Epithelial cell of esophagus (primary cell): ENCODE measurements at places on chromosomes 2 and 18.

DNA sequence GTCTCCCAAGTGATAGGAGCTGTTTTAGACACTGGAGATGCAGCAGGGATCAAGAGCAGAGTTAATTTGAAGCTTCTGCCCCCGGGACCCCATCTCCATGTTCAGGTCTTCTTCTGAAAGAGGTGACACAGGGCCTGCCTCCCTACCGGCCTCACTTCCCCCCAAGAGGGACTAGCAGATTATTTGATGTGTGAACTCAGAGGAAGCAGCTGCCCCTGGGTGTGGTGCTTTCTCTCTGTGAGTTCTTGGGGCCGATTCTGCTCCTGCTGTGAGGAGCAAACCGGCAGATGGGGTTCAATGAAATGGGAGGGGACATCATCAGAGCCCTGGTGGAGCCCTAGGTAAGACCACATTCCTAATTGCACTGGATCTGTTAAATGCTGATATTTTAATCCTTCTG, 193.4 kb downstream of the FBXO15 start:
- no peak for DNase-seq

GRCh38 chr2:230602562-230603230, 109.9 kb upstream of the CAB39 start:
- DNase-seq, result no peak

- no peak for DNase-seq
Observed at GRCh38 chr2:46702537-46702936, 213.1 kb downstream of the MCFD2 start.

GRCh38 chr2:98923244-98923940, 12.6 kb downstream of the CRACDL start:
- no peak for DNase-seq

DNA sequence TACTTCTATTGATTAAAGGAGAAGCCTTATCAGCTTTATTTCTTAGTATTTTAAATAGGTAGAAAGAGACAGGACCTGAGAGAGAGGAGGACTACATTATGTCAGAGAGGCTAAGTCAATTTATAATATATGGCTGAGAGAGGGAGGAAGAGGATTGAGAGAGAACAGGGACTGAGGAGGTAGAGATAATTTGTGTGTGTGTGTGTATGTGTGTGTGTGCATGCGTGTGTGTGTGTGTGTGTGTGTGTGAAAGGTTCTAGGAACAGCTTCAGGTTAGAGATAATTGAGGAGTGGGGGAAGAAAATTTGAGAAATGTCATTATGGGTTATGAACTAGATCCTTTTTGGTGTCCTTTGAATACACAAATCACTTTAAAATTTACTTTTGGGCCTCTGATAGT, 15.2 kb downstream of the DOK1 start:
- DNase-seq, result no peak

GRCh38 chr2:204175552-204176271, 239.1 kb downstream of the ICOS start:
- peak; percentile 34 for DNase-seq

DNA sequence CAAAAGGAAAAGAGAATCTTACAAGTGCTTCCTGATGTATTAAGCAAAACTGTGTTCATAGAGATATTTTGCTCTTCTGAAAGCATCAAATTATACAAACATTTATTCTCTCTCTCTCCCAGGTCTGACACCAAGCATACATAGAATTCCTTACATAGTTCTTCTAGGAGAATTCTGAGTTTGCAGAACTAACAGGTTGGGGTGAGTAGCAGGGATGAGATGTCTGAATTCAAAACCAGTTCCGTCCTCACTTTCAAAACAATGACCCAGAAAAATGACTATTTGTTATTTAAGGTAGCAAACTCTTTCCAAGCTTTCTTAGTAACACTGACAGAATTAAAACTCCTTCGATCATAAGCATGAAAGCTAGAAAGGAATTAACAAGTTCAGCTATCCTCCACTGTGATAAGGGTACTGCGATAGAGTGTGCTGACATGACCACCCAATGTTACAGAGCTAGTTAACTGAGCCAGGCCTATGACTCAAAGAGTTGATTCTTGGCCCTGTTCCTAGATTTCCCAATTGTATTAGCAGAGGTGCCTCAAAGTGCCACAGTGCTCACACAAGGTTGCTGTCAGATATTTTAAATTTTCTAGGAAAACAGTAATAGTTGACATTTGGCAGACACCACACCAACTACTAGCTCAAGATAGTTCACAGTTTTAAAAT, 85.8 kb upstream of the SETBP1 start:
- DNase-seq, result peak; percentile 80

- no peak for DNase-seq
Observed at GRCh38 chr2:74383254-74383653, 3.1 kb upstream of the DCTN1 start.

DNA sequence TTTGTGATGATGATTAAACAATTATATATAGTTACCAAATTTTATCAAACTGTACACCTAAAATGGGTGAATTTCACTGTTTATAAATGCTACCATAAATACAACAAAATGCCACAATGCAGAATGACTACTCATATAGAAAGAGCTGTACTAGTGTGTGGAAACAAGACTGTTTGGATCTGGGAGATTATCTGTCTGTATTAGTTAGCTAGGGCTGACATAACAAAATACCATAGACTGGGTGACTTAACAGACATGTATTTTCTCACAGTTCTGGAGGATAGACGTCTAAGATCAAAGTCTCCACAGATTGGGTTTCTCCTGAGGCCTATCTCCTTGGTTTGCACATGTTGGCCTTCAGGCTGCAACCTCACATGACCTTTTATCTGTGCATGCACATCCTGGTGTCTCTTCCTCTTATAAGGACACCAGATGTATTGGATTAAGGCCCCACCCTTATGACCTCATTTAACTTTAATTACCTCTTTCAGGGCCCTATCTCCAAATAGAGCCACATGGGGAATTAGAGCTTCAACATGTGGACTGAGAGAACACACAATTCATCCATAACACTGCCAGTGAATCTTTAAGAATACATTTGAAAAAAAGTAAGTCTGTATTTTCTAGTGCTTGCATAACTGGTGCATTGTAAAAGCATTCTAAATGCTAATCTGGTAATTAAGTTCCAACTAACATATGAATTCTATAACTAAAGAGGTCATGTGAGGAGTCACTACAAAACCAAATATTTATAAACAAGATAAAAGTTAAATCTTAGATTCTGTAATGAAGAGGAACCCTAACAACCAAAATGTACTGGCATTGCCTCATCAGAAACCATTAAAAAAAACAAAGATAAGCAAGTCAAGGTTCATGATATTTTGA, 699.6 kb downstream of the NYAP2 start:
- DNase-seq, result no peak

DNA sequence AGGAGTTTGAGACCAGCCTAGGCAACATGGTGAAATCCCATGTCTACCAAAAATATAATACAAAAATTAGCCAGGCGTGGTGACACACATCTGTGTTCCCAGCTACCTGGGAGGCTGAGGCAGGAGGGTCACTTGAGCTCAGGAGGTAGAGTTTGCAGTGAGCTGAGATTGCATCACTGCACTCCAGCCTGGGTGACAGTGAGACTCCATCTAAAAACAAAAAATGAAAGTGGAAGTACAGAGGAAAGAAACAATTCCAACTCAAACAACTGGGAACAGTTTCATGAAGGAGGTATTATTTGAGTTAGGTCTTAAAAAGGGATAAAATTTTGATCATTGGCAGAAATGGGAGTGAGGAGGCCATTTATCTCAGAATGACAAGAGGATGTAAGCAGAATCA, 6.3 kb upstream of the RAB1A start:
- no peak for DNase-seq

DNA sequence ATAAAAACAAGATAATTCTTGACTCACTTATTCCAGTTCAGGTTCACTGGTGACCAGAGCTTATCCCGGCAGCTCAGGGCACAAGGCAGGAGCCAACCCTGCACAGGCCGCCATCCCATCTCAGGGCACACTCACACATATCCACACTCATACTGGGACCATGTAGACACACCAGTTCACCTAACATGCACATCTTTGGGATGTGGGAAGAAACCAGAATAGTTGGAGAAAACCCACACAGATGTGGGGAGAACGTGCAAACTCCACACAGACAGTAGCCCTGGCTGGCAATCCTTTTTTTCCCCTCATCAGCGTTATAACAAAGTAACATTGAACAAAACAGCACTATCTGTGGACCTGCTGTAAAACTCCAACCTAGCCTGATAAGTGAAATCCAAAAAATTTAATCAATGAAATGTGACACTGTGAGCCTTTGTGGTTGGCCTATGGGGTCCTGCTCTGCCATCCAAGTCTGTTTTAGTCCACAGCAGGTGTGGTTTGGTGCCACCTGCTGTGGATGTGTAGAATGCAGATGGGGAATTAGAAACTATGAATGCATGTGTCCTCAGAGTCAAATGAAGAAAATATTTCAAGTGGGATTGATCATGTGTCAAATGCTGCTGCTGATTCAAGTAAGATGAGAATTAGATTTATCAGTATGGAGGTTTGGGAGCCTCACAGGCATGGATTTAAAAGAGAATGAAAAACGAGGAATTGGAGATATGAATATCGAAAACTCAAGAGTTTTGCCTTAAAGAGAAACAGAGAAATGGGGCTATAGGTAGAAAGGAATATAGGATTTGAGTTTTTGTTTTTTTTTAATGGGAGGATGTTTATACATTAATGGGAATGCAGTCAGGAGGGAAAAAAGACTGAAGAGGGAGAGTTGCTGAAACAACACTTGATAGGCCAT, 47.0 kb downstream of the UGP2 start:
- DNase-seq, result peak; percentile 53

- DNase-seq, result peak; percentile 68
Observed at GRCh38 chr2:175414882-175415487, 233.5 kb upstream of the ATP5MC3 start.

DNA sequence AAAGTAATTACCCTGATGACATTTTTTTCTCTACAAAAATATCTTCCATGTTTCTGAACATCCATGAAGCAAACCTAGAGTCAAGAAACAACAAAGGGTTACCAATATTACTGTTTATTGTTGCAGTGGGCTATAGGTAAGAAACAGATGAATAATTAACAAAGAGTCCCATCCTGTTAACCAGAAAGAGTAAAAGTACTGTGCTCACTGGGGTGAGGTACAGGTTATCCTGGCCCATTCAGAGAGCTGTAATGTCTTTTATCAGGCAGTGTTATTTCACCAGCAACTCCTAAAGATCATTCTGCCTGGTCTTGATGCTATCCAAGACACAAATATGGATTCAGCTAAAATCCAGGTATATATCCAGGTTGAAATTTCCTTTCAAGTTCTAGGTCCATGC, 754.9 kb downstream of the SATB2 start:
- no peak for DNase-seq

DNA sequence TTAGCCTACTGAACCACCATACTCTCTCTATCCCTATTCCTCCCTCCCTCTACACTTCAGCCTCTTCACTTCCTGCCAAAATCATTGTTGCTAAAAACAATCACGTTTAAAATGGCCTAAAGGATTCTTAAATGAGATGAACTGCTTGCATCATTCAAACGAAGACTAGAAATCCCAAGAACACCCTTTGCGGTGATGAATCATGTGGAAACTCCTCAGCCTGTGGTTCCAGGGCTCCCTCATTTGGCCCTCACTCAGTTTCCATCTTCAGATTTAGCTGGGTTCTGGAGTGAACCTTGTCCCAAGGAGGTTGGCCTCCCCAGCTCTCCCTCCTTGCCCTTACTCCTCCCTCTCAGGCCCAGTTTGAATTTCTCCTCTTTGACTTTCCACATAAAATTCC, 125.6 kb upstream of the CDC42EP3 start:
- DNase-seq, result peak; percentile 56

GRCh38 chr2:218123986-218124385, 1.8 kb upstream of the CXCR2 start:
- DNase-seq, result no peak

DNA sequence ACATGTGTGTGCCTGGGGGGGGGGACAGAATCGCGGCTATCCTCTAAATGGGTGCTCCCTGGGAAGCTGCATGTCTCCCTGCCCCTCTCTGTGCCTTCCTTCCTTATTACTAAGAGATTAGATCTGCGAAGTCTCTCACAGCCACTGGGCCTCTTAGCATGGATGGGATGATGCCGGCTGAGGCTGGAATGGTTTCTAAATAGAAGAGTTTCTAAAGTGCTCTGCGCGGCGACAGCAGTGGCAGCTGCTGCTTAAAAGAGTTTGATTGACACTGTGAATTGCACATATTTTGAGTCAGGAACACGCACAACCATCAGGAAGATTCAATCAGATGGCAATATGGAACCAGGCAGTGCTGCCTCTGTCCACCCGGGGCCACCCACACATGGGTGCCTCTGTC, 163.8 kb downstream of the CLIP4 start:
- DNase-seq, result no peak

GRCh38 chr18:46711444-46711863, 45.4 kb downstream of the ST8SIA5 start:
- no peak for DNase-seq

GRCh38 chr2:238423561-238424312, 3.0 kb upstream of the ASB1 start:
- DNase-seq, result peak; percentile 46

DNA sequence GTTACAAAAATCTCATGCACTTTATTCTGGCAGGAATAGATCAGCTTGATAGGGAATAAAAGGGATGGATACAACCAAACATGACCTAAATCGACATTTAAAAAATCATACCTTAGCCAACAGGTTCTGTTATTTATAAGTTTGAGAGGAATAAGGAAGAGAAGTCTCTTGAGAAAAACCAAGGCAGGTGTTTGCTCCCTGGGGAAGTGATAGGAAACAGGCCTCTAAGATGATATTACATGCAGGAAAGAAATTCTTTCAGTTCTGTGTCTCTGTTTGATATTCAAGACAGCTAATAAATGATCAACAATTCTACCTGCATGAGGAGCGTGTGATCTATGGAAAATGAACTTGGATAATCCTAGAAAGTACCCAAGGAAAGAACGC, 184.8 kb upstream of the ZEB2 start:
- DNase-seq, result no peak
